Activated naive CD8-positive, alpha-beta T cell treated with anti-CD3 and anti-CD28 coated beads for 36 hours (primary cell): ENCODE measurements at places on chromosomes 3 and 15. TPM values are rescaled to one million over a fixed set of nuclear protein-coding genes. Genes with fewer than 3 reads are reported as not detected.

SELENOK gene
- total RNA-seq, result 45.3 TPM

DNA sequence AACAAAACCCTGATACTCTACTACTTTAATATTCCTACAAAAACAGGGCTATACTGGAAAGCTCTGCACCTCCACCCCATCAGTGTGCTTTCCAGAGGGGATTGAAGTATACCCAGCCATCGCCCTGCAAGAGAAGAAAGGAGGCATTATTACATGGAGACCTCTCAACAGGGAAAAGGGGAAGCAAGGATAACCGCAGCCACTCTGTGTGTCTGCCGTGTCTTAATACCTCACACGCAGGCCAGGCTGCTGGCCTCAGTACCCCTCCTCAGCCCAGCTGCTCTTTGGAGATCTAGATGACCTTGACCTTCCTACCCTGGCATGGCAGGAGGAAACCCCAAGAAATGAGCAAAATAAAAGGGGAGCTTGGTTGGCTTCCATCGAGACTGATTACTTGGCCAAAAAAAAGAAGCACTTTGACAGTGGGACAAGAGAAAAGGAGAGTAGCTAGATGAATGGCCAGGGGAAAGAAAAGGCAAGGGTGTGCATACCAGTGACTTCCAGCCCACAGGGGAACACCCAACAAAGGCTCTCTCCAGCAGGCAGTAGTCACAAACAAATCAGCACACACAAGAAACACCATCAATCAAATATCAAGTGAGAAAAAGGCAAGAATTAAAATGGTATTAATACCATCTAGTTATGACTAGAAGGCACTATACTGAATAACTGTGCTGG is 129.4 kb downstream of the STT3B start:
- no peaks in the 10 kb centered on the region for H3K27me3 ChIP-seq
- H3K4me3 ChIP-seq, result no peak overlapping the region
- DNase-seq, result no peak
- H3K27ac ChIP-seq, result no peak overlapping the region
- H3K4me1 ChIP-seq, result no peaks in the 10 kb centered on the region

- H3K27me3 ChIP-seq, result no peaks in the 10 kb centered on the region
- peaks cover 11% of the 10 kb centered on the region for H3K36me3 ChIP-seq
- DNase-seq, result no peak
- H3K27ac ChIP-seq, result no peak overlapping the region
- H3K4me3 ChIP-seq, result no peak overlapping the region
Measured at GRCh38 chr3:58072052-58072762, 64.0 kb downstream of the FLNB start.

GRCh38 chr15:73485372-73485771 is 42.4 kb downstream of the REC114 start:
- no peak for DNase-seq
- no peak overlapping the region for H3K4me3 ChIP-seq
- no peaks in the 10 kb centered on the region for H3K4me1 ChIP-seq
- no peaks in the 10 kb centered on the region for H3K36me3 ChIP-seq
- no peak overlapping the region for H3K27ac ChIP-seq
- H3K27me3 ChIP-seq, result peaks cover 8% of the 10 kb centered on the region
